ENCODE measurements at places on chromosomes 6 and 20.

DNA sequence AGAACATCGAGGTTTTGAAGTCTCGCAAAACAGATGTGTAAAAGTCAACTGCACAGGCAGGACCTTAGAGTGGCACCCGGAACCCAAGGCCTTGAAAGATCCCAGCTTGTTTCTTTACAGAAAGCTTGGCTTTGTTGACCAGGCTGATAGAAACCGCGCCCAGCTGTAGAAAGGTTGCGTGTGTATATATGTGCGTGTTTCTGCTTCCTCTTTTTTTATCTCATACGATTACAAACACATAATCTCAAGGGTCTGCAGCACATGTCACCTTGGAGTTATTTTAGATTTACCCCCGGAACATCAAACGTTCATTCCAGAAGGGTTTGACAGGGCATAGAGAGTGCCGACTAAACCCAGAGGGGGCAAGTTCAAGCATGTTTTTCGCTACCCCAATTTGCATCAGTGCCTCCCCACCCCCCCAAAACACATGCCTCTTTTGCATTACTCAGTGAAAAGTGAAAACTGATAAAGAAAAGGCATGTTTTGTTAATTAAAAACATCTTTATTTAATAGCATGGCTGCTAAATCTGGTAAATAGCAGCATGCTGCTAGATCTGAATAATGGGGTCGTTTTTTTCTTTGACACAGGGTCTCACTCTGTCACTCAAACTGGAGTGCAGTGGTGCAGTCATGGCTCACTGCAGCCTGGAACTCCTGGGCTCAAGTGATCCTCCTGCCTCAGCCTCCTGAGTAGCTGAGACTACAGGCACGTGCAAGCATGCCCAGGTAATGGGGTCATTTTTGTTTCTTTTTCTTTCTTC is 33.2 kb upstream of the NCOA3 start:
- no peak for DNase-seq

DNA sequence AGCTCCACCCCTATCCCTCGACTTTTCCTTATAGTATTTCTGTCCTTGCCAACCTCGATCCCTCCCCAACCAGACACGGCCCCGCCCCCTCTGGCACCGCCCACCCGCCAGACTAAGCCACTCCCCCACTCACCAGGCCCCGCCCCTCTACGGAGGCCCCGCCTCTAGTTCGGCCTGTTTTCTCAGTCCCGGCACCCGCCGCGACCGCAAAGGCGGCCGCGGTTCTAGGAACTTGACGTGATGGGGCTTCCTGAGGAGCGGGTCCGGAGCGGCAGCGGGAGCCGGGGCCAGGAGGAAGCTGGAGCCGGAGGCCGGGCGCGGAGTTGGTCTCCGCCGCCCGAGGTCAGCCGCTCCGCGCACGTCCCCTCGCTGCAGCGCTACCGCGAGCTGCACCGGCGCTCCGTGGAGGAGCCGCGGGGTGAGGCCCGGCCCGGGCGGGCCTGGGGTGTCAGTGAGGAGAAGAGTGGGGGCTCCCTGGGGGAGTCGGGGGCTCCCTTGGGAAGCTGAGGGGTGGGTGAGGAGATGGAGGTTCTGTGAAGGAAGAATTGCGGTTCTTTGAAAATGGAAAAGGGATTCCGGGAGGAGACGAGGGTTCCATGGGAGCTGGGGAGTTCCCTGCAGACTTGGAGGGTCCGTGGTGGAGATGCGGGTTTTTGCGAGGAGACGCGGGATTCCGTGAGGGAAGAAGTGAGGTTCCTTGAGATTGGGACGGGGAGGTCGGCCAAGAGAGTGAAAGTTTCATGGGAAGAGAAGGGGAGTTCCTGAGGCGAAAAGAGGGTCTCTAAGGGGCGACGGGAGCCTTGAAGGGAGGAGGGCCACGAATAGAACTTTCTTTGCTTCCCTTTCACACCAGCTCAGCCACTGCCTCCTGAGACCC is at the start of gene ACSS2:
Gene ACSS2, plus strand, starts transcription at position 207 of the 877 bp plus-strand sequence. Its CDS starts 34 bp downstream, at position 241.
- DNase-seq: peak; percentile 96

DNA sequence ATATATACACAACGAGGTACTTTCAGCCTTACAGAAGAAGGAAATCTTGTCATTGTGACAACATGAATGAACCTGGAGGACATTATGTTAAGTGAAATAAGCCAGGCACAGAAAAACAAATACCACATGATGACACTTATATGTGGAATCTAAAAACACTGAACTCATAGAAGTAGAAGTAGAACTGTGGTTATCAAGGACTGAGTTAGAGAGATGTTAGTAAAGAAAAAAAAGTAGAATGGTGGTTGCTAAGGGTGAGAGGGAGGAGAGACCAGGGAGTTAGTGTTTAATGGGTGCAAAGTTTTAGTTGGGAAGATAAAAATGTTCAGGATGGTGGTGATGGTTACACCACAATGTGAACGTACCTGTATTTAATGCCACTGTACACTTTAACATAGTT is 4.8 kb upstream of the STX11 start:
- DNase-seq: no peak

DNA sequence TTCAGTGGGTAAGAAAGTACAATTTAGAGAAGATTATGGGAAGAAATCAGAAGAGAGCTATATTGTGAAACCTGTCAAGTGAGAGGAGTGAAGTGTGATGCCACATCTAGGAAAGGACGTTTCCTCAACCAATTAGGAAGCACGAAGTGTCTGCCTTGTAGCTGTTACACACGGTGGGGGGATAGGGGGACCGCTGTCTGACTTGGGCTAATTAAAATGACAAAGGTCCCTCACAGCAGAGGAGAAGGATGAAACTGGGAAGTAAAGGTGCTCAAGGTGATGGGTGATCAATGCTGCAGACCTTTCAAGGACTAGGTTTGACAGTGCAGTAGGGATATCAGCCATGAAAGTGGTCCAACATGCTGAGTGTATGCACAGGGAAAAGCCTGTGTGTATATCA is 181.1 kb upstream of the PRSS16 start:
- DNase-seq: no peak

- no peak for DNase-seq
Observed at GRCh38 chr20:8646033-8646441, 422.9 kb upstream of the PLCB4 start.

GRCh38 chr6:119350202-119350951 is 816 bp upstream of the MAN1A1 start:
- peak; percentile 13 for DNase-seq

DNA sequence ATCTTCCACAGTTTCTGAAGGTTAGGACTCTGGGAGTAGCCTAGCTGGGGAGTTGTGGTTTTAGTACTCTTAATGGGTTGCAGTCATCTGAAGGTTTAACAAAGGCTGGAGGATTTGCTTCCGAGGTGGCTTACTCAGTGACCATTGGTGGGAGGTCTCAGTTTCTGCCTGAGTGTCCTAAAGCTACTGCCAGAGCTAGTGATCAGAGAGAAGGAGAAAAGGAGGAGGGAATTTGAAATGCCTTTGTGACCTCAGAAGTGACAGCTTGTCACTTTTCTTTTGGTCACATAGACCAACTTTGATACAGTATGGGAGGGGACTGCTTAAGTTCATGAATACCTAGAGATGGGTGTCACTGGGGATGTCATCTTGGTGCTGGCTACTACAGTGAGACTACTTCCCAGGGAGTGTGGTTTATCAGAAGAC is 41.3 kb downstream of the NCOA3 start:
- no peak for DNase-seq

DNA sequence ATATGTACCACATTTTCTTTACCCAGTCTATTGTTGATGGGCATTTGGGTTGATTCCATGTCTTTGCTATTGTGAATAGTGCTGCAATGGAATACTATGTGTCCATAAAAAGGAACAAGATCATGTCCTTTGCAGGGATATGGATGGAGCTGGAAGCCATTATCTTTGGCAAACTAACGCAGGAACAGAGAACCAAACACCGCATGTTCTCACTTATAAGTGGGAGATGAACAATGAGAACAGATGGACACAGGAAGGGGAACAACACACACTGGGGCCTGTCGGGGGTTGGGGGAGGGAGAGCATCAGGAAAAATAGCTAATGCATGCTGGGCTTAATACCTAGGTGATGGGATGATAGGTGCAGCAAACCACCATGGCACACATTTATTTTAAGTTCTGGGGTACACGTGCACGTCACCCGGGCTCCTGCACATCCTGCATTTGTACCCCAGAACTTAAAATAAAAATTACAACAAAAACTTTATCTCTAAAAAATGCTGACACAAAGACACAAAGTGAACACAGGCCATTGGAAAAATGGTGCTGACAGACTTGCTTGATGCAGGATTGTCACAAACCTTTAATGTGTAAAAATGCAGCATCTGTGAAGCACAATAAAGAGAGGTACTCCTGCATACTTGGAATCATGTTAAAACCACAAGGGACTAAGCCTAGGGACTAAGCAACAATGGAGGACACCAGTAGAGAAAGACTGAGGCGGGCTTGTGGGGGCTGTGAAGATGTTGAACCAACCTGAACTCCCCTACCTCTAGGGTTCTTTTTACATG is 48.8 kb downstream of the BCAS1 start:
- DNase-seq: no peak

DNA sequence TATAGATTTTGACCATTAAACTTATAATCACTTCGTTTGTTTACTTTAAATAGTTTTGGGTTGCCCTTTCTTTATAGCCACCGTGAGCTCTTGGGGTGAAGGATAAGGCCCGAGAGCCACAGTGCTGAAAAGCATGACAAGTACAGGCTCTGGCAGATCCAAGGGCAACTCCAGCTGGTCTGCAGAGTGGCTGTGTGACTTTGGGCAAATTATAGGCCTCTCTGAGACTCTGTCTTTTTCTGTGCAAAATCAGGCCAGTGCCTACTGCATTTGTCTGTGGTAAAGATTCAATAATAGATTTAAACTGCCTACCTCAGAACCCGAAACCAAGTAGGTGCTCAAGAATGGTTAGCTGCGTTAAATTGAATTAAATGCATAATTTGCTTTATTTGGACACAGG is 511.3 kb downstream of the QKI start:
- no peak for DNase-seq

- no peak for DNase-seq
Observed at GRCh38 chr6:2752477-2753109, 1.9 kb upstream of the MYLK4 start.

- DNase-seq: no peak
Observed at GRCh38 chr6:90126181-90126580, 170.5 kb downstream of the BACH2 start.

DNA sequence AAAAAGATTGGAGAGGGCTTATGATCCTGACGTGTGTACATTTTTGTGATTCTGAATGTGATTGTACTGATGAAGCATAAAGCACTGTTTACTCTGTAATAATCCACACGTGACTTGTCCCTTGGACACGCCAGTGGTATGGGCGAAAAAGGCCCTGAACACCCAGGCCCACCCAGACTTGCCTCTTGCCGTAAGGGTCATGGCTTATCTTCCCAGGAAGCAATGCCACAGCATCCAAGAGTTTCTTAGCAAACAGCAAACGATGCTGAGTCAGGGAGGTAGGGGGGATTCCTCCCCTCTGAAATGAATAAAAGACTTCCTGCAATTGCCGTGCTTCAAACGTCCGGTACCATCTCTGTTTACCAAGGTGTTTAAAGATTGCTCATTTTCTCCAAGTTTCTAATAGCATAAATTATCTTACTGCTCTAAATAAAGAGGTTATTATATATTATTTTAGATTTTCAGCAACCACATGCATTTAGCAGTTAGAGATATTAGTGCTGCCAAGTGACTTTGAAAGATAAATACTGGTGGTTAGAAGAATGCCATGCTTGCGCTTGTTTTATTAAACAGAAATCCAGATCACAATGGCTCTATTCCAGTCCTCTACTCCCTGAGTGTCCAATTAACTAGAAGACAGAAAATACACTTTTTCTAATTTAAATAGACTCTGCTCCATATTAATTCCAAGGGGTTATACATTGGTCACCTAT is 212.8 kb upstream of the CST7 start:
- DNase-seq: no peak

DNA sequence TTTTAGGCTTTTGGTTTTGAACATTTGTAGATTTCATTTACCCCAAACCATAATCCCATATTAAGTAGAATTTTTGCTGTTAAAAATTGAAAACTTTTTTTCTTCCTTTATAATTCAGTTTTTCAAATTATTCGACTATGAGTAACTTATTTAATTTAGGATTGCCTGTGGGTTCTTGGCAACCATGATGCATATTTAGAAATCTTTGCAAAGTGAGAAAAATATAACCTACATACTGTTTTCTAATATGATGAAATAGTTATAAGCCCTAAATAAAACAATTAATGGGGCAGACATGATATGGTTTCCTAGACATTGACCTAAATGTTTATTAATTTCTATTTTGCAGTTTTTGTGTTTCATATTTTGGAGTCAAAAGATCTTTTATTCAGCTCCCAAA is 23.6 kb downstream of the NEDD9 start:
- no peak for DNase-seq

GRCh38 chr6:128538763-128539162 is 18.4 kb upstream of the PTPRK start:
- DNase-seq: no peak

GRCh38 chr20:11364736-11365135 is 553.0 kb upstream of the BTBD3 start:
- DNase-seq: no peak

- no peak for DNase-seq
Observed at GRCh38 chr6:108803982-108804490, 44.2 kb upstream of the ARMC2 start.

DNA sequence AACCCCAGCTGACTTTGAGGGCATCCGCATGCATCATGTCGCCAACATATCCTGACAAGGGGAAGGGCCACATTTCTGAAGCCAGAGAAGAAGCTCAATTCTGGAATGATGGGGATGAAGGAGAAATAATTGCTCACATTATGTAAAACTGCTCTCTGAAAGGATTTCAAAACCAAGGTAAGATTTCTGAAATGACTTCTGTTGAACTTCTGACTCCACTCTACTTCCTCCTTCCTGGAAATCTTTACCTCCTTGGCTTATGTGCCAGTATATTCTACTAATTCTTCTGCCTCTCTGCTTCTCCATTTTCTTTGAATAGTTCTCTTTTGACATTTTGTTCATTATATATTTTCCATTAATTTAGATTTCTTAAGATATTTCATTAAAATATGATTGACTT is 31.9 kb downstream of the HLA-DPB1 start:
- no peak for DNase-seq

- no peak for DNase-seq
Observed at GRCh38 chr6:147506704-147507114, 1.8 kb upstream of the SAMD5 start.

DNA sequence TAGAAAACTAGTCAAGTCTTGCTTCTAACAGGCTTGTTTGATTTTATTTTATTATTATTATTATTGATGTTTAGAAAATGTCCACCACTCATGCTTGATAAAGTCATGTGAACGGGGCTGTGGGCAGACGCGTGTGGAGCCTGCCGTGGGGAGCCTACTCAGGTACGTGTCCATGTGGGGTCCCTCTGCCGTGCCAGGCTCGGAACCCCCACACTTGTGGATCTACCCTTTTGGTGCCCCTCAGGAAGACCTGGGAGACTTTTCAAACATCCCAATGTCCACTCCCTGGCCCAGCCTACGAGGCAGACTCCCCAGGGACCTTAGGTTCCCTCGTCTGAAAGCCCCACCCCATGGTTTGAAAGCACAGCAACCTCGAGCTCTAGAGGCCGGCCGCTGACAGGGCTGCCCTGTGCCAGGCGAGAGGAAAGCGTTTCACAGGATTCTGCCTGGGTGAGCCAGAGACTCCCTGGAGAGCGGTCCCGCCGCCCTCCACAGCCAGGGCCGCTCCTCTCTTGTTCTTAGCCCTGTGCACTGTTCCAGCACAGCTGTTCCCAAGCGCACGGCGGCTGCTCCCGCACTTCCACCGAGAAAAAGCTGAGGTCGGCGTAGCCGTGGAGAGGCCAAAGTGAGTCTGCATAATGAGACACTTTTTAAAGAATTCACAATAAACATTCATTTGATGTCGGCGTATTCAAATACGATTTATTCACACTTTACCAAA is 249.7 kb downstream of the TTLL2 start:
- DNase-seq: no peak
